ENCODE measurements at places on chromosomes 5 and 9.
A peak's percentile ranks its signal among the peaks of the same experiment; 100 is the strongest.

GRCh38 chr9:81664638-81665222 is 24.6 kb downstream of the TLE1 start:
- no peak for DNase-seq

DNA sequence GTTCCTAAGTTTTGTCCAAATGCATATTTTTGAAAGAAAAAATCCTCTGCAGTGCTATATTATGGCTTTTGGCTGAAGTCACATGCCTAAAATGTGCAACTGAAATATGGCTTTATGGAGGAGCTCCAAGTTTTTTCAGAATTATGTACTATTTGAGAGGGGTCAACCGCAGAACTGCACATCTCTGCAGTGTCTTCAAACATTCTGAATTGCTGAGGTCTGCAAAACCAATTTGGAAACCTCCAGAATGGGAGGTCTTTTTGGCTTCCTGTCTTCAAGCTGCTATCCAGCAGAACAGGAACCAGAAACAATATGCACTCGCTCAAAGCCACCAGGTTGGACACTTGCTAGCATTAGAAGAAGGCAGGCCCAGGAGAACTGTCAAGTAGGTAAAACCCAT is 376.0 kb upstream of the PAPPA start:
- DNase-seq: no peak

GRCh38 chr5:17196697-17197096 is 20.7 kb upstream of the BASP1 start:
- DNase-seq: no peak

GRCh38 chr9:35599763-35600604 is 5.1 kb upstream of the TESK1 start:
- DNase-seq: no peak

DNA sequence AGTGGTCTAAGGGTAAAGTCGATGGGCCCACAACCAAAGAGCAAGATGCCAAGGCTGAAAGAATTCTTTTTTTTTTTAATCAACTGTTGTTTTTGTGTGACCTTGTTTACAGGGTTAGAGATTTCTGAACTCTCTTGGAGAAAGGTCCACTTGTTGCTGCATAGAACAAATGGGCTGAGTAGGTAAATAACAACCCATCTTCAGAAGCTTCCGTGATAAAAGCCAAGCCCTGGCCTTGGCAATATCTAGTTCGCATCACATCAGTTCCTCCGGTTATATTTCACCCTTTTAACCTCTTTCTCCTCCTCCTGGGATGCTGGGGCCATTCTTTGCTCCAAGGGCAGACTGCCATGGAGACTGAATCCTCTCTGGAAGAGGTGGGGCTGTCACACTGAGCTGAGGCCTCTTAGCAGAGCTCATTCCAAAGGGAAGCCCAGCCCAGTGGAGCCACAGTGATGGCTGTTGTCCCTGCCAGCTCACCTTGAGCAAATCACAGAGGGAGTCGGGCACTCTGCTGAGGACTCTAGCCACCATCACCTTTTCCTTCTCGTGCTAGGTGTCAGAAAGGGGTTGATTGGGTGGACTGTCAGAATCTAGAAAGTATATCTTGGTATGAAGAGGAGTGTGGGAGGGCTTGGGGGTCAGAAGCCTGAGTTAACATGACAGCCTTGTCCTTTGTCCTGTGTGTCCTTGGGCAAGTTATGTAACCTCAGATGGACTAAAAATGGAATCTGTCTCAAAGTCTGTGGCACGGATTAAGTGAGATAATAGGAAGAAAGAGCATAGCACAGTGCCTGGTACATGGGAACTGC is 17.9 kb downstream of the ANKRD55 start:
- DNase-seq: no peak

DNA sequence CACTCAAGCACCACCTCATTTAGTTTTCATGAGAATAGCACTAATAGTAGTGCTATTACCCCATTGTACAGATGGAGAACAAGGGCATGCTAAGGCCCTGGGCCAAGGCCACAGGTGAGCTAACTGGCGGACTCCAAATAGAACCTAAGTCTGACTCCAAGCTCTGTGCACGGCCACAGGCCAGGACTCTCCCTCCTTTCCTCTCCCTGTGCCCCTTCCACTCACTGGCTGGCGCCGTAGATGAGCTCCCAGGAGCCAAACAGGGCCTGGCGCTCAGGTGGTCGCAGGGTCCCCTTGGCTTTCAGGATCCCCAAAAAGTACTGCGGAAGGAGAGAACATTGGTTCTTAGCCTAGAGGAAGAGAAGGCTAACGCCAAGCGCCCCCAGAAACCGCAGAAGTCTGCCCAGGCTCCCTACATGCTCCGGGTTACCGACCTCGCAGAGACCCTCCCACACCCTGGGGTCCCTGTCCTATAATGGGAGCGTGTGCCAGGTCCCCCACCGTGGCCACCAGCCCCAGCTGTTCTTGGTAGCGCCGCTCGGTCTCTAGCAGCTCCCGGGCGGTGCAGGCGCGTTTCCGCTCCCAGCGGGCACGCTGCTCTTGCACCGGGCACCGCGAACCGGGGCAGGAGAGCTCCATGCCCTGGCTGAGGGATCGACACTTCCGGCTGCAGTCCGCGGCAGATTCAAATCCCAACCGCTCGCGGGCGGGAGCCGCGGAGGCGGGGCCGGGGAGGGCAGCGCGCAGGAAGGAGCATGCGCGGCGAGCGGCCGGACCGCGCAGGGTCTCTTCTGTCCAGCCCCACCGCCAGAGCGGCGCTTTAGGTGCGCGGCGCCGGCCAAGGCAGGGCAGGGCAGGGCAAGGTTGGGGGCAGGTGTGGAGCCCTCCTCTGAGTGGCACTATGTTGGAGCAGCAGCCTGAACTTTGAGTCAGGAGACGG is at the start of gene ARHGEF39:
Gene ARHGEF39, minus strand, starts transcription at position 665 of the 940 bp plus-strand sequence. Its CDS starts 26 bp downstream, at position 639.
- DNase-seq: peak; percentile 57

DNA sequence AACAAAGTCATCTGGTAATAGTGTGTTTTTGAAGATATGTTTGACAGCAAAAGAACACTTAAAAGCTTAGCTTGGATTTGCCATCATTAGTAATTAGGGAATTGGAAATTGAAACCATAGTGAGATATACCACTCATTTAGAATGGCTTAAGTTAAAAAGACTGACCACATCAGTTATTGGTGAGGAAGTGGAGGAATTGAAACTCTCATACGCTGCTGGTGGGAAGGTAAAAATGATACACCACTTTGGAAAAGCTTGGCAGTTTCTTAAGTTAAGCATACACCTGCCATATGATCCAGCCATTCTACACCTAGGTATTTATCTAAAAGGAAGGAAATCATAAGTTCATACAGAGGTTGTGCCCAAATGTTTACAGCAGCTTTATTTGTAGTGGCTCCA is 213.2 kb downstream of the TRIO start:
- DNase-seq: no peak

- DNase-seq: no peak
These were observed 230.9 kb upstream of the KLF4 start for GRCh38 chr9:107720501-107720900.

DNA sequence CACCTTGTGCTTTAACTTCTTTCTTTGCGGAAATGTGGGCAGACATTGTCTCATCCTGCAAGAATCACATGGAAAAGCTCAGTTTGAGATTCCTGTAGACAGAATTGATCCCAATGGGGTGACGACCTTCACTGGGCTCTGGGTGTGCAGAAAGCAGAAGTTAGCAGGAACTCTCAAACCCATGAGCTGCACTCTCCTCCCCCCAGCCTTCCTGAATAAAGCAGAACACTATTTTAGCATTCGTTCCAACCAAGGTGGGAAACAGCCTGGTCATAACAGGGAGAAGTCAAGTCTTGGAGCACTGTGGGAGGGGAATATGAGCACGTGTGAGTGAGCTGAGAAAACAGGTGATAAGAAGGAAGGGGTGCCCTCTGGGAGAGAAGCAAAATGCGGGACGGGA is 87.4 kb upstream of the FER start:
- DNase-seq: no peak

- no peak for DNase-seq
These were observed 757 bp downstream of the FXN start for GRCh38 chr9:69036309-69036708.

- DNase-seq: no peak
These were observed 4.2 kb upstream of the HAVCR2 start for GRCh38 chr5:157113002-157113401.

GRCh38 chr9:137302449-137303150 is 529 bp upstream of the NRARP start:
- DNase-seq: no peak

DNA sequence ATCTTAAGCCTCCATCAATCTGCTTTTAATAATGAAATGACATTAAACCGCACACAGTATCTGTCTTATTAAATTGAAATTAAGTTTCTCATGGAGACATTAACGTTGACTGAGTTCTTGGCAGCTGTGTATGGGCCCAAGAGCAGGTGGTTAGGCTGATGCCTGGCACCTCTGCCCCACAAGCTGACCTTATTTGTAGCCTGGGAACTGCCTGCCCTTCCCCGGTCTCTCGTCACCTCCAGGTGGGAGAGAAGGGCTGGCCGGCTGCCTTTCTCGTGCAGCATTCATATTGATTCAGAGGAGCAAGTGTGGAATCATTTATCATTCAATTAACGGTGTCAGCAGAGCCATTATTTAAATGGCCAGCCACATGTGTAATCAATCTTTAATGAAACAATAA is 53.0 kb upstream of the FCN1 start:
- no peak for DNase-seq

GRCh38 chr5:133408322-133408721 is 204.0 kb downstream of the FSTL4 start:
- no peak for DNase-seq

DNA sequence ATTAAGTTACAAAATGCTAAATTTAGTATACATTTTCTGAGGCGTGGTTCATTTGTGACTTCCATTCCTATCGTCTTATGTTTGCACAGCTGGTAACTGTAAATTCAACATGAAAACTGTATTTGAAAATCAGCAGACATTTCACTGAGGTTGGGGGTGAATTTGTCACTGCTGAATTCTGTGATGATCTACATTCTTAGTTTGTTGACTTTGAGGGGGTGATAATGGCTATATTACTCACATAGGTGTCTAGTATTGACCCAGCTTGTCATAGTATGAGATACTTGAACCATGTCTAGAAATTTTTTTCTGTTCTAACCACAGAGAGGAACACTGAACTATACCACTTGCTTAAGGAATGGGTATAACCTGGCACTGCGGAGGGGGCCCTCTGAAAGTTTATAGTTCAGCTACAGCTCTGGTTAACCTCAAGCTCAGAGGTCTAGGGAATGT is 313.3 kb downstream of the PIK3R1 start:
- DNase-seq: no peak

DNA sequence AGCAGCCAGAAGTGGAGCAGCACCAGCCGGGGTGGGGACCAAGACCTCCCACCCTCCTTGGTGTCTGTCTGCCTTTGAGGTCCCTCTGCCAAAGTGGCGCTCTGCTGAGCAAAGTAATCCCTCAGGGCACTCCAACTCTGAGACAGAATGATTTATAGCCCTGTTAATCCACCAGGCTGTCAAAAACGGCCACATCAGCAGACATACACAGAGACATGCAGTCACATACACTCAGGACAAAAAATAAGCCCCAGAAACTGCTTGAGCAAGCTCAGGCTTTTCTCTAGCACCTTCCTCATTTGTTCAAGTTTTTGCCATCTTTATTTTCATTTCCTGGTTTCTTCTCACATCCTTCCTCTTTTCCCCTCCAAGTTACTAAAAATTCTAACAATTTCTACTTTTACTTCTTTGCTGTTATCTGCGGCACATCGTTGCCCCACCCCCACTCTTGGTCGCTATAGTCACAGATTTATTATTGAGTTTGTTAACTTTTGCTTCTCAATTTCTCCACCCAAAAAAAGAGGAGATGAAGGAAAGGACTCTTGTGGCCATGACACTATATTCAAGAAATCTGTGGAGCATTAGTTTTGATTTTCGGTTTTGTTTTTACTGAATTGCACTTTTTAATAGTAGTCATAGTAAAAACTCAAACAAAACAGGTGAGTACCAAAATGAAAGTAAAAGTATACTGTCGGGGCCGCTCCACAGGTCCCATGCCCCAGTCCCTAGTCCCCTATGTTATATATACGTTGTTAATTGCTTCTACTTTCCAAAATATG is 17.4 kb upstream of the ADRB2 start:
- DNase-seq: peak; percentile 10

GRCh38 chr5:74286734-74287695 is 353.5 kb downstream of the ENC1 start:
- DNase-seq: no peak

DNA sequence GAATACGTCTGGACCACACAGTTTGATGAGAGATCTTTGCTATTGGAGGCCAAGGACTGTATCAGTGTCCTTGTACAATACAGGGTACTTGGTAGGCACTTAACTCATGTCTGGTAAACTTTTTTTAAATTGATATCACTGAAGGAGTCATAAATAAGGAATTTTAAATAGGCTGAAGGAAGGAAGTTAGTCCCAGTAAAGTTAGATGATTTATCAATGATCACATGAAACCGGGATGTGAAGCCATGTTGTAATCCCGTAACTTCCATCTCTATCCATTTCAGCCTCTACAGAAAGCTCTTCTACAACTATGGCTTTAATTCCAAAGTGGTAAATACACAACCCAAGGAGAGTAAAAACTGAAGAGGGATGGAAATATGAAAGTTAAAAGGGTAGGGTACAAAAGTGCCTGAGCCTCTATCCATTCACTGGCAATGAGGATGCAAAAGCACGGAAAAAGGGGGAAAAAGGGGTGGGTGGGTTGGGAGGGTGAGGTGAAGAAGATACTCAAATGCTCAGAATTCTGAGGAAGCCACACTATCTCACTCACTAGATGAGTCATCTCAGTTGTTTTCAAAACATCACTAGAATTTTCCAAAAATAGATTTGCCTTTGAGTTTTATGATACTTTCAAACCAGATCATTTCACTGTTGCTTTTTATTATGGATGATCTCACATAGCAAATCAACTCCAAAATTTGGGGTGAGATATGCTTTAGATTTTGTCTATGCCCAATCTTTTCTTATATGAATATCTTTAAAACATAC is 1053.5 kb downstream of the NR2F1-AS1 start:
- no peak for DNase-seq

GRCh38 chr9:122875523-122875922 is 29.6 kb downstream of the RC3H2 start:
- no peak for DNase-seq

DNA sequence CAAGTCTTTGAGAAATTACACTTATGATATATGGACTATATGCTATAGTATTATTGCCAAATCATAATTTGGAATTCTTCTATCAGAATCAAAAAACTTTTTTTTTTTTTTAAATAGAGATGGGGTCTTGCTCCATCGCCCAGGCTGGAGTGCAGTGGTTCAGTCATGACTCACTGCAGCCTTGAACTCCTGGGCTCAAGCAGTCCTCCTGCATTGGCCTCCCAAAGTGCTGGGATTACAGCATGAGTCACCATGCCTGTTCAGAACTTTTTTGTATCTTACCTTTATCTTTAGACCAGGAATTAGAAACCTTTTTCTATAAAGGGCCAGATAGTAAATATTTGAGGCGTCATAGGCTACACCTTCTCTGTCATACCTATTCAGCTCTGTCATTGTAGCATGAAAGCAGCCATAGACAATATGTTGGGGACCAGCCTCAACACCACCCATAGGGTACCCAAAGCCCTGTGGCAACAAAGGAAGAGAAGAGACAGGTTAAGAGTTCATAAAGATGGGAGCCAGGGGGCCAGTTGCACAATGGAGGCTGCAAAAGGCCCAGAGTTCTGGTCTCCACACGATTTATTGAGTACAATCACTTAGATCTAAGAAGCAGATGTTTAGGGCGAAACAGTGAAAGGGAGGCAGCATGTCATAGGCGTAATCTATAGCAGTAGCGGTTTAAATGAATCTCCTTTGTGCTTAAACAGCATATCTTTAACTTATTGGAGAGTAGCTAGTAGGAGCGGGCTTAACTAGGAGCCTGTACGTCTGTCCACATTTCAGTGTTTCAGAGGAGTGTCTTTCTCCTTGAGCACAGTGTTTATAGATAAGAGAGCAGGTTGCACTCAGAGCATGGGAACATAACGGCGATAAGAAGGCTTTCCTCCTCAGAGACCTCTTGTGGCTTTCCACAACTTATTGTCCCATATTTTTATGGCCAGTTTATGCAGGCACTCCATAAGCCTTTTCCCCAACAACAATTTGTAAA is 12.5 kb downstream of the ECM2 start:
- DNase-seq: no peak
